ENCODE measurements at places on chromosomes 1 and 21.

DNA sequence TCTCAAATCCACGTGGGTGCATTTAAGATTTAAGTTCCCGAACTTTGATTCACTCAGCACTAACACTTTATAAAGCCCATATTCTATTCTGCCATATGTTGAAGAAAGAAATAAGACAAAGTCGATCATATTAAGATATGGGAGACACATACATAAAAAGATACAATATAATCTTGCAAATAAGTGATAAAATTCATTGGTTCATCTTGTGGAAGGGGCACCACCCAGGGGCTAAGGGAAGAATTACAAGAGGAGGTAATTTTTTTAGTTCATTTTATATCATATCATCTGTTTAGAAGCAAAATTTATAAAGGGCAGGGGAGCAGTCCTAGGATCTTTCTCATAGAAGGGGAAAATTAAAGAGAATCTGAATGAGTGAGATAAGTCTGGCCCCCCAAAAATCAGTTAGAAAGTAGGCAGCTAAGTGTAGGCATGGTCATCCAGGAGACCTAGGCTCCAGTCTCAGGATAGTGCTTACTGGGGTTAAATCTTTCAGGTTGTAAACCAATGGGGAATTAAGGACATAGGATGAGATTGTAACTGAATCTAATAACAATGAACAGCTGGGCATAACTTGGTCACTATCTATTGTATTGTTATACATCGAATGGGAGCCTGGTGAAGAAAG lies 124.2 kb upstream of the L1TD1 start:
- DNase-seq: no peak

GRCh38 chr1:228007801-228008341 lies 1.1 kb downstream of the WNT3A start:
- DNase-seq: peak; percentile 5

DNA sequence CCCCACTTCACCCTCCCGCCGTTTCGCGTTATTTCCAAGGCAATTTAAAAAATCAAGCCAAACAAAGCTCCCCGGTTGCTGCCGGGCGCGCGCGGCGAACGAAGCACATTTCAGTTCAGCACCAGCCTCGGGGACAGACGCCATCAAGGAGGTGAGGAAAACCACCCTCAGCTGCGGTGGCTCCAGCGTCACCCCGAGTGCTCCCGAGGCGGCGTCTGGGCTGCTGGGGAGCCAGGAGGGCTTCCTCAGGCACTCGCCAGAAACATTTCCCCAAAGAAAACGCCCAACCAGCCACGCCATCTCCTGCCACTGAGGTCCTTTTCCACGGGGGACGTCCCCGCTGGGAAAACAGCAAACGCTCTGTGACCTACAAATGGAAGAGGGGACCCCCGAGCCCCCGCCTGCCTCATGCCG lies 623 bp downstream of the GNG4 start:
- peak; percentile 77 for DNase-seq

GRCh38 chr1:31788825-31789256 lies 24.7 kb upstream of the ADGRB2 start:
- DNase-seq: peak; percentile 42

DNA sequence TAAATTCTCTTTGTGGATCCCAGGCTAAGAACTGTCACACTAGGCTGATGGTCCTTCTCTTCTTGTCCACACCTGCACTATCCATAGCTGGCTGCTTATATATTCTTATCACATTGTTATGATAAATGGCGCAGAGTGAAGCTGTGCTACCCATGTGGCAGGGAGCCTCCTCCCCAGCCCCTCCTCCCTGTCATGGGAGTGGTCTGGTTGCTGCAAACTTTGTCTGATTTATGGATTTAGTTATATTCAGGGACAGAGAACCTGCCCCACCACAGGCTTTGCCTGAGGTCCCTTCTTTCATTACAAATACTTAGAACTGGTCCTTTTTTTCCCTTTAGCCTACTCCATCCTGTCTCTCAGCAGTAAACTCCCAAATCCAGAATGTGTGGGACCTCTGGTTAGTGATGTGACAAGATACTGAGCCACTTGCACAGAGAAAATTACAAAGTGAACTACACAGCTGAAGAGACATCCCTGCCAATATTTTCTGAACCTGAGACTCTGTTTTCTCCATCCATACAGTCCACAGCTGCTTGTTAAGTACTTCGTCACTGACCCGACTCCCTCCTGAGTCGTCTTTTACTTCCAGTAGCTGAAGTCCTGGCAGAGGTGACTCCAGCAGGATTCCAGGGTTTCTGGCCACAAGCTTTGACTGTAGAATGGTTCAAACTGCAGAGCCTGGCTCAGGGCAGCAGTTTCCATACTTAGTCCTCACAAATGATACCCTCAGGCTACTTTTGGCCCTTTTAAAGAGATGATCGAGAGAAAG lies 37.6 kb downstream of the PTGFRN start:
- no peak for DNase-seq

- DNase-seq: no peak
Measured at GRCh38 chr1:12342401-12343003, 112.7 kb downstream of the VPS13D start.

DNA sequence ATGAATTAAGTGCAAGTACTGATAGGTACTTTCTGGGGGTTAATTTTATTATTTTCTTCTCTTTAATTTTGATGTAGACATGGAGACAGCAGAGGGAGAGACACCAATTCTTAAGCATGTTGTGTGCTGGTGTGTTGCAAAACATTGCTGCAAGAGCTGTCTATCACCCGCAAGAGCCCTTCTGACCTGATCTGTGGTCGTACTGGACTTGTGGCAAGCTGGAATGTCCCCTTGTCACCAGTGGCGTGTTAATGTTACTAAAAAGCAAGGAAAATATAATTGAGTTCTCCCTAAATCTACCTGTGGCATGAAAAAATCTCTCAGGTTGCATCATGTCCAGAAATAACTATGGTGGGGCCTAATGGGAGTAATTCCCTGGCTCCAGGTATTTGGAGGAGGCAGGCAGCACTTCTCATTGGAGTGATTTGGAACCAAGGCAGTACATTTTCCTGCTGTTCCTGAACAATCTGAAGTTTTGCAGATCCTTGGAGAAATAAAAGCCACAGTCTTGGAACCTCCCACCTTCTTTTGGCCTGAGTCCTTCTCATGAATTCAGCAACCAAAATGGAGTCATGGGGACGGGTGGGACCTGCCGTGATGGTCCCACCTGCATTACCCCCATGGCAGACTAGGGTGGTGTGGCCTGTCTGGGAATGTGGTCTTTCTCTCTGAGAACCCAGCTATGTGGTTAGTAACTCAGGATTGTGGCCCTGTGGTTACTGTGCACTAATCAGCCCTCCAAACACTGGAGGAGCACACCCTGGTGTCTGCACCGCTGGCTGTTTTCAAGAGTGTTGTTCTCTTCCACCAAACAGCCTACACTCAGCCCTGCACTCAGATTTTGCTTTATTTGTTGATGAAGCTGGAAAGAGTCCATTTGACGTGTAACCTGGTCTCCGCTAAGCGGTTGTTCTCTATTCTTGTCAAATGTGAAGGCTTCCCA lies 57.4 kb downstream of the GALNT2 start:
- DNase-seq: no peak

GRCh38 chr21:41210426-41211059 lies 42.6 kb downstream of the BACE2 start:
- DNase-seq: no peak

DNA sequence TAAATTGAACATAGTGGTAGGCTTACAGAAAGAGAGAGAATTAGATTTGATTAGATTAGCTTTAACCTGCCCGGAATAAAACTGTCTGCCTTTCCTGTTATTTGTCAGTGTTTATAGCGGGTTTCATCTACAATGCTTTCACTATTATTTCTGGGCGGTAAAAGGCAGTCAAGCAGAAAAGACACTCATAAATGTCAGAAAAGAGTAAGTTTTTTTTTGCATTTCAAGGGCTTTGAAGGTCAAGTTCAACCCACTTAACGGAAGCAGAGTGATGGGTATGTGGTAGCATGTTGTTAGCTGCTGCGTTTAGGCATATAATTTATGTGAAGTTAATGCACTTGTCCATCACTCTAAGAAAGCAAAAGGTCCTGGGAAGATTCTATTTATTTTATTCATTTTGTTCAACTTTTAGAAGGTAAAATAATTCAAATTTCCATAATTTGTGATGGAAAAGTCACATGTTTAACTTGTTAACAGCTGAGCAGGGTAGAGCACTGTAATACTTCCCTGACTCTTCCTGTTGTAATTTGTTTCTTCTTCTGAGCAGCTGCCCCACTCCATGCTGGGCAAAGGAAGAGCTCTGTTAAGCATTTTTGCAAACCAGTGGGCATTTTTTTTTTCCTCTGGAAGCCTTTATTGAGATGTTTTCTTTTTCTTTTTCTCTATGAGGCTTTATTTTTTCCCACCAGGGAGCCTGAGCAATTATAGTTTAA lies 220.1 kb downstream of the ST6GALNAC3 start:
- DNase-seq: no peak

DNA sequence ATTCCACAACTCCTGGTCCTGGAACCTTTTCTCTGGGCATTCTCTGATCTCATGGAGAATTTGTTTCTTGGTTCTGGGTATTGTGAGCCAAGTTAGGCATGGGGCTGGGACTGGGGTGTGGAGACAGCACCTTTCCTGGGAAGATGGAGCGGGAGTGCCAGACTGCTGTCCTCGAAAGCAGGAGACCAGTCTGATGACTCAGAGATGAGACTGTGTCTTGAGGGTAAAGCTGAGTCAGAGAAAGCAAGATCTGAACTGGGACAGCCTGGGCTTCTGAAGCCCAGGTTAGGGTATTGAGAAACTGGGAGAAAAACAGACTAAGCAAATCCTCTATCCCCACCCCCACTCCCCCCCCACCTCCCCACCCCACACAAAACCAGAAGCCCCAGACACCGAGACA lies 2.2 kb upstream of the KANK4 start:
- no peak for DNase-seq

- no peak for DNase-seq
Measured at GRCh38 chr1:111624382-111624781, 4.8 kb downstream of the RAP1A start.

DNA sequence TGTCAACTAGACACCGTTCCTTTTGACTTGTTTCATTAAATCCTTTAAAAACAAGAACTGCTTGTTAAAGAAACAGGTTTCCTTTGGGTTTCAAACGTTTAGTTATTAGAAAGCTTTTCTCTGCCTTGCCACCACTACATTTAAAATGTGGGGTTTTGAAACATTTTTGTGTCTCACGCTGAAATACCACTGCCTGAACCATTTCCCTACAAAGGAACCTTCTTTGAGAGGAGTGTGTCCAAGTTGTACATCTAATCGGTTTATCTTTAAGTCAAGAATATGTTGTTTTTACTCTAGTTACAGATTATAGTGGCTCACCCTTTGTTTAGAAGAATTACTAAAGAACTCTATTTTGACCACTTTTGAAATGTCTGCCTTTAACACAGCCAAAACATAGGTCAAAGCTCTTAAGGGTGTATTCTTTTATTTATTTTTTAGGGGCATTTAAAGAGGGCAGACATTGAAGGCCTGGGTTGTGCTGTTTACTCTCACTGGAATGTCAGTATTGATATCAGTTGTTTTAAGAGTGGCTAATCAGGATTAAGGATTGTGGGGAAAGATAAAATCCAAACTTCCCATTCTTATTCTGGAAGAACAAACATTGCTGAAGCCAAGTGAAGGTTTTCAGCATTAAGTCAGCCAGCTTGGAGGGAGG lies 143.4 kb downstream of the GALNT2 start:
- DNase-seq: no peak

DNA sequence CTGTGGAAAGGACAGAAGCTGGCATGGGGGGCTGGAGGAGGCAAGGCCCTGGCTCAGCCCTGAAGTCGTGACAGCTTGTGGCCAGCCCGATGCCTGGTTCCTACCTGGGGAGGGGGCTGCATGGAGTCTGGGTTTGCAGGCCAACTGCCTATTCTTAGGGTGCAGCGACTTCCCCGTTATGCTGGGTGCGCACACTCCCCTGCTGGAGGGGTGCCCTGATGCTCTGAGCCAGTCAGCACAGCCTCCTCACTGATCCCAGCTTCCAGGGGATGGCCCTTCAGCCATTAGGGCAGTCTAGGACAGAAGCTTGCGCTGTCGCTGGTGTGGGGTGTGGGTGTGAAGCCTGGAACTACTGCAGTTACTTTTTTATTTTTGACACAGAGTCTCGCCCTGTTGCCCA lies 30.0 kb upstream of the SLC19A1 start:
- DNase-seq: no peak

- no peak for DNase-seq
Measured at GRCh38 chr21:45997205-45997494, 15.6 kb downstream of the COL6A1 start.

GRCh38 chr21:45747802-45748445 lies 104.4 kb downstream of the PCBP3 start:
- DNase-seq: no peak

DNA sequence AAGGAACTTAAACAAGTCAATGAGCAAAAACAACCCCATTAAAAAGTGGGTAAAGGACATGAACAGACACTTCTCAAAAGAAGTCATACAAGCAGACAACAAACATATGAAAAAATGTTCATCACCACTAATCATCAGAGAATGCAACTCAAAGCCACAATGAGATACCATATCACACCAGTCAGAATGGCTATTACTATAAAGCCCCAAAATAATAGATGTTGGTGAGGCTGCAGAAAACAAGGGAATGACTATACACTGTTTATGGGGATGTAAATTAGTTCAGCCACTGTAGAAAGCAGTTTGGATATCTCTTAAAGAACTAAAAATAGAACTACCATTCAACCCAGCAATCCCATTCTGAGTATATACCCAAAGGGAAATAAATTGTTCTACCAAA lies 51.2 kb downstream of the MRPL39 start:
- no peak for DNase-seq

DNA sequence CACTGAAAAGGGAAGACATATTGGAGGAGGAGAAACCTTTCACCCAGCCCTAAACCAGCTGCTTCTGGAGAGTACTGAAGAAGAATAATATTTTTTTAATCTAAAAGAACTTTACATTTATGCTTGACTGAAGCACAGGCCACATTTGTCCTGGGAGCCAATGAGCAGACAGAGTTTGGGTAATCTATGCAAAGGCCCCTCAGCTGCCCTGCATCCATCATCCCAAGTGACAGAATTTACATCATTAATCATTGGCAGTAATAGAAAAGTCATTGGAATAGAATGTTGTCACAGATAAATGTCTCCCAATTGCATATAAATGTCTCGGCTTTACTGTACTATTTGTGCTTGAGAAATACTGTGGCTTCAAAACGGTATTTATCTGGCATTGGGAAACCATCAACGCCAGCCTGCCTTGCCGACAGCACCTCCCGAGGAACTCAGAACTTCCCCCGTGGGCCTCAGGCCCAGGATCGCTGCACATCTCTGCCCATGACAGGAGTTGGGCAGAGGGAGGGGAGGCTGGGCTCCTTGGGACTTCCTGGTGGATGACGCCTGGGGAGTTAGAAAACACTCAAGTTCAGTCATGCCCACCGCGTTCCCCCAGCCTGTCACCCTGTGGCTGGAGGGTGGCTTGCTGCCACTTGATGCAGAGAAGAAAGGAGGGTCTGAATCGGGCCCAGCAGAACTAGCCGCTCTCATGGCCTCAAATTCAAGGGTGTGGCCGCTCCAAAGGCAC lies 133.1 kb downstream of the CAMTA1 start:
- DNase-seq: no peak

GRCh38 chr1:35546614-35547013 lies 10.6 kb downstream of the KIAA0319L start:
- no peak for DNase-seq

- DNase-seq: no peak
Measured at GRCh38 chr1:206715552-206716158, 30.9 kb downstream of the MAPKAPK2 start.
